ENCODE measurements at places on chromosomes 2 and 18.

GRCh38 chr2:237590272-237591140, at the start of gene RAB17:
RAB17 (minus strand) TSS chr2:237590734; CDS start chr2:237586154, 4,580 bp downstream.
- DNase-seq, result no peak

GRCh38 chr2:15941871-15942710, 1.7 kb downstream of the MYCN start:
- peak; percentile 15 for DNase-seq

- peak; percentile 13 for DNase-seq
Observed at GRCh38 chr2:50492477-50492851, 539.5 kb downstream of the NRXN1 start.

DNA sequence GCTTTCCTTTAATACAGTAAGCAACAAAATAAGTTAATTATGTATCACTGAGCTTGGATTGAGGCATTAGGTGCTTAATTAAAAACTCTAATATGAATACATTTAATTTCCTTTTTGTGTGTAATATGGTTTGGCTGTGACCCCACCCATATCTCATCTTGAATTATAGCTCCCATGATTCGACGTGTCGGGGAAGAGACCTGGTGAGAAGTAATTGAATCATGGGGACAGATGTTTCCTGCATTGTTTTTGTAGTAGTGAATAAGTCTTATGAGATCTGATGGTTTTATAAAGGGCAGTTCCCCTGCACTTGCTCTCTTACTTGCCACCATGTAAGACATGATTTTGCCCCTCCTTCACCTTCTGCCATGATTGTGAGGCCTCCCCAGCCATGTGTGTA, 325.4 kb upstream of the CDH7 start:
- no peak for DNase-seq

- no peak for DNase-seq
Observed at GRCh38 chr2:109292386-109292785, 163.4 kb downstream of the SH3RF3 start.

DNA sequence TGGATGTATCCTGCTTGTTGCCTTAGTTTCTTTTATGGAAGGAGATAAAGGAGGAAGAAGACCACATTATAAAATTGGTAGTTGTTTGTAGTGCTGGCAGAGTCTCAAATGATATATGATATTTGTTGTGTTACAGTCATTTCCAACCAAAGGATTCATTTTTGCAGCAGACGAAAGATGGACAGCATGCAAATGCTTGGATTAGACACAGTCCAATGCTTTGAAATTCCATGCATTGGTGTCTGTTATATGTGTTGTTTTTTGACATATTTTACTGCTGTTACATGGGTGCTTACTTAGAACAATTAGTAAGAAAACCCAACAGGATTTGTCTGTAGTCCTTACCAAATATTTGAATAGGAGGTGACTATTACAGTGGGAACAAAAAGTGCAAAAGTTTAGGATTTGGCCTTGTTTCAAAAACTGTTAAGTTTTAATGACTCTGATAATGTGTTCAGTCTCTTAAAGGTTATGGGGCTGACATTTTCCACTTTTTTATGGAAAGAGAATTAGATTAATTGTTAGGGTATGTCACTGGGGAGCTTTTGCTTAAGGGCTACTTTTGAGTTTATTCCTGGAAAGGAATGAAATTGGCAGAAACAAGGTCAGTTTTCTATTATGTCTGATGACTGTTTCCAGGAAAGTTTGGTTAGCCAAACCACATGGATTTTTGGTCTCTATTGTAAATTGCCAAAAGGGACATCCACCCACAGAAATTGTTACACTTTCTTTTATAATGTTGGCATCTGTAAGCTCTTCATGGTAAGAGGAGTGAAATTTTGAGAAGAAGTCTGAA, 229.4 kb upstream of the MMADHC start:
- no peak for DNase-seq

GRCh38 chr2:133972297-133972696, 281.6 kb upstream of the MGAT5 start:
- DNase-seq, result no peak

DNA sequence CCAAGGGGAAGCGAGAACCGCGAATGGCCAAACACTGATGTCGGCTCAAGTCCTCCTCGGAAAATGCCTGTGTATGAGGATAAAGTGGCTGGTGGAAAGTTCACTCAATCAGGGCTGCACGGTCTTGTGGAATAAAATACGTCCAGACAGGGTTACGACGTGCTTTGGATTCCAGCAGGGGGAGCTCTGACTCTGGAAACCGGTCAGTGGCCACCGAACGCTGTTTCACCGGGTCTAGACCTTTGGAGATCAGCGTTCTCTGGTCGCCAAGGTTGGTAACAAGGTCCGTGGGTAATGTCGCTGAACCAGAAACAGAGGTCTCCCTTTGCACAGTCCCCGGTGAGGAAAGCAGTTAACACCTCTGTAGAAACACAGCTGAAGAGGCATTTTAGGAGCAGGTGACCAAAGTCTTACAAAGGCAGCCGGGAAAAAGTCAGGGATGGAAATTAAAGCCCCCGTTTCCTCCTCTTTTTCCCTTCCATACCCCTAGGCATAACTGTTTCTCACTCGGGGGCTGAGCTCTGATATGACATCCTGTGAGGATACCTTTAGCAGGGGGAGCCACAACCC, 47.8 kb downstream of the CDCA7 start:
- peak; percentile 68 for DNase-seq

- no peak for DNase-seq
Observed at GRCh38 chr18:11885278-11885947, 22.7 kb downstream of the MPPE1 start.

- no peak for DNase-seq
Observed at GRCh38 chr2:171602352-171602751, 80.1 kb downstream of the CYBRD1 start.

- DNase-seq, result no peak
Observed at GRCh38 chr18:7202169-7202568, 28.7 kb upstream of the LRRC30 start.

GRCh38 chr18:8800445-8800844, 95.1 kb downstream of the MTCL1 start:
- DNase-seq, result no peak

DNA sequence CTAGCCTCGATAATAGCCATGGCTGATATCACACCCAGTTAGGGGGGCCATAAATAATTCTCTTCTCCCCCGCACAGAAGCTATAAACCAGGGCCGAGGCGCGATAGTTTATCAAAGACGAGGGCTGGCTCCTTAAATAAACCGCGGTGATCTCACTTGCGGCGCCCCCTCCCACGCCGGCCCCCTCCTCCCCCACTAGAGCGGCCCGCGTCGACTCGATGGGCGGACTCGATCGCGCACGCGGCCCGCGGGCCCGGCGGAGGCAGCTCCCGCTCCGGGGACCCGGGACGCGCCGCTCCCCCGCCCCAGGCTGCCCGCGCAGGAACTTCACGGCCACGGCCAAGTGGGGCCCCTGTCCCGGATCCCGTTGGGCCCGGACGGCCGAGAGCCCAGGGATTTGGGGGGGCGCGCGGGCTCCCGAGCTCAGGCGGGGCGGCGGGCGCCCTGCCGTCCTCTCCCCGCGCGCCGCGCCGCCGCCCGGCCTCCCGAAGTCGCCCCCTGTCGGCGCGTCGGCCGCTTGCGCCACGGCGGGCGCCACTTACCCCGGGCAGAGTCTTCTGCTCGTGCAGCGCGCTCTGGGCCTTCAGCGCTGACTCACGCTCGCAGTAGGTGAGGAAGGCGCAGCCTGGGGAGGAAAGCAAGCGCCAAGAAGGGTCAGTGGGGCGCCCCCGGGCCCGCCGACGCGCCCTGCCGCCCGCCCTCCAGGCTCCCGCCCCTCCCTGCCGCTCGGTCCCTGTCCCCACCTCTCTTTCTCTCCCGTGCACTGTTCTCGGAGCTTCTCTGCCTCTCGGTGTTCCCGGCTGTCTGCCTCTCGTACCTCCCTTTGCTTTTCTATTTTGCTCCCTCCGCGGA, 80.4 kb downstream of the CELF4 start:
- DNase-seq, result no peak

DNA sequence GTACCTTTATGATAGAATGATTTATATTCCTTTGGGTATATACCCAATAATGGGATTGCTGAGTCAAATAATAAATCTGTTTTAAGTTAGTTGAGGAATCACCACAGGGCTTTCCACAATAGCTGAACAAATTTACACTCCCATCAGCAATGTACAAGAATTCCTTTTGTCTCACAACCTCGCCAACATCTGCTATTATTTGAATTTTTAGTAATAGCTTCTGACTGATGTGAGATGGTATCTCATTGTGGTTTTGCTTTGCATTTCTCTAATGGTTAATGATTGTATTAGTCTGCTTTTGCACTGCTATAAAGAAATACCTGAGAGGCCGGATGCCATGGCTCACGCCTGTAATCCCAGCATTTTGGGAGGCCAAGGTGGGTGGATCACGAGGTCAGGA, 1387.6 kb upstream of the ACVR2A start:
- DNase-seq, result no peak

- no peak for DNase-seq
Observed at GRCh38 chr2:28716265-28716865, 35.3 kb upstream of the PPP1CB start.

DNA sequence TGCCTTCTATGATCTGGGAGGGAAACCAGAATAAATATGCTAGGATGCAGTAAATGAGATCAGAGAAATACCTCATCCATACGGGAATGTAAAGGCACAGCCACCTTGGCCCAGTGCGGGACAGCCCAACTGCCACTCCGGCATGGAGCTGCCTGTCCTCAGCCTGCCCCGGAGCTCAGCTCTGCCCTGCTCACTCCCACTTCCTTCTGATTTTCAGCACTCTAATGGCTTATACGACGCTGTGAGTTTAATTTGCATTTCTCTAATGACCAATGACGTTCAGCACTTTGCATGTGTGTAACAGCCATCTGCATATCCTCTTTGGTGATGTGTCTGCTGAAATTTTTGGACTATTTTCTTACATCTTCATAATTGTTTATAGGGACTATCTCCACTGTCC, 172.5 kb upstream of the RAB6C start:
- no peak for DNase-seq
